ENCODE measurements at places on chromosomes 11 and 22. TPM values are rescaled to one million over a fixed set of nuclear protein-coding genes. Genes with fewer than 3 reads are reported as not detected.

DNA sequence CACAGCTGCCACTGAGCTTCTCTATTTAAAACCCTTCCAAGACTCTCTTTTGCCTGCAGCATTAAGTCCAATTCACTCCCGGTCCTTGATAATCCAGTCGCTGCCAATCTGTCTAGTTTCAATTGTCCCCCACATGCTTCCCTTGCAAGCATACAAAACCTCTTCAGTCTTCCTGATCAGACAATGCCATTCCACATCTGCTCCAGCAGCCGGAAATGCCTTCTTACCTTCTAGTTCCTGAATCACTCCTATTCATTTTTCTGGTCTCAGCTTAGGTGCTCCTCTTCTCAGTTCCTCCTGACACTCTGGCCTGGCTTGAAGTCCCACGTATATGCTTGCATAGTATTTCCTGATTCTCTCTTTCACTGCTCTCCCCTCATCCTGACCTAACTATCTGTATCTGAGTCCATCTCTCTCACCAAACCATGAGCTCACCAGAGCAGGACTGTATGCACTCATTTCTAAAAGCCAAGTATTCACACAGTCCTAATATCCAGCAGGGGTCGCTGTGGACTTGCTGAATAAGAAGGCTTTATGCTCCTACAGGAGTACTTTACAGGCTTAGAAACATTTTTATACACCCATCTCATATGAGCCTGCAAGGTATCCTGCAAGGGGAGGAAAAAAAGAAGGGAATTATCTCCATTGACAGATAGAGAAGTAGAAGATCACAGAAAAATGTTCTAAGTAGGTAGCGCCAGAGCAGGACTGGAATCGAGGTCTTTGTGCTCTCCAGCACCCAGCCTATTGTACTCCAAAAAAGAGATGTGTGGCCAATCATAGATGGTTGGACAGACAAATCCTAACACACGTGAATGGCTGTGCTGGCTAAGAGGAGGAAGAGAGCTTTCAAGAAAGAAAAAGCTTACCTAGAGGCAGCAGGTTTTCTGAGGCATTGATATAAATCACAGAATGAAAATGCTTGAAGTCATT, 19.2 kb downstream of the XRRA1 start:
- no peaks in the 10 kb centered on the region for H3K27me3 ChIP-seq
- no peak overlapping the region for H3K27ac ChIP-seq
- no peaks in the 10 kb centered on the region for H3K4me1 ChIP-seq
- peak; percentile 95 for DNase-seq
- H3K4me3 ChIP-seq = no peak overlapping the region
- H3K36me3 ChIP-seq = no peaks in the 10 kb centered on the region

DNA sequence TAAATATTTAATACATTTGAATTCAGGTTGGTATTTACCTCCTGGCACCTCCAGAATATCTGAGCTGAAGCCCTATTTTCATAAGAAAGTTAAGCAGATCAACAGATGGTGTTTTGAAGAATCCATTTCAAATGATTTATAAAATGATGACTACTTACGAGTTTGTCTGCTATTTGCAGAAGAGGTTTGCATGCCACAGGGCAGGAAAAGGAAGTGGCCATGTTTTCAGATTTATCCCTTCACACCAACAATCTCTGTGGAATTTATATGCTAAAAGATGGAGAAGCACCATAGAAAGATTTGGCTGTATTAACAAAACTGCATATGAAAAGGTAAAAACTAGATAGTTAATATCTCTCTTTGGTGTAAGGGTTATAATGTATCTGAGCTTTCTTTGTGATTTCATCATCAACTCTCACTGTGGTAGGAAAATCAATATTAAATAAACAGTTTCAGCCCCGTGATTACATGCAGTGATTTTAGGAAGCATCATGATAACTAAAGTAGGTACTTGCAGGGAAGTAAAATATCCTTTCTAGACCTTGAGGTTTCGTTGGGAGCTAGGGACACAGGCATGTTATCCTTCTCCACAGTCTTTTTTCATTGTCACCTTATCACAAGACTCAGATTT, 2.6 kb downstream of the BMAL1 start:
- H3K27ac ChIP-seq = no peak overlapping the region
- H3K4me3 ChIP-seq = no peak overlapping the region
- no peaks in the 10 kb centered on the region for H3K36me3 ChIP-seq
- peaks cover 7% of the 10 kb centered on the region for H3K4me1 ChIP-seq

PANX3 gene
- polyA plus RNA-seq = 0.25 TPM

- H3K36me3 ChIP-seq = no peaks in the 10 kb centered on the region
- no peak overlapping the region for H3K27ac ChIP-seq
- no peaks in the 10 kb centered on the region for H3K27me3 ChIP-seq
Observed at GRCh38 chr11:95522874-95523273, 266.7 kb downstream of the FAM76B start.

DNA sequence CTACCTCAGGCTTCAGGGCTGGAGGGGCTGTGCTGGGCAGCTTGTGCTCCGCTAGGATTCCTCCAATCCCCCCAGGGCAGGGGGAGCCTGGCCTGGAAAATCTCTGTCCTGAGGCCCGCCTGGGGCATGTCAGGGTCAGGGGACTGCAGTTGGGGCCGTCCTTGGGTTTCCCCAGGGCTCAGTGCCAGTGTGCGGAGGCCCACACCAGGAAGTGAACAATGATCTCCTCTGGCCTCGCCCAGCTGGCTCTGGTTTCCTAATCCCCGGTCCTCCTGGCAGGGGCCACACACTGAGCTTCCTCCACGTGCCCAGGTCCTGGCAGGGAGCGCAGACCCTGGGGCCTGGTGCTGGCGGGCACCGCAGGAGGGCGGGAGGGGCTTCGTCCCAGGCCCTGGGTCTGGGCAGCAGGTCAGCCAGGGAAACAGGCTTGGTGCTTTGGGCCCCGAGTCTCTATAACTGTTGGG, 1.4 kb upstream of the MUC2 start:
- H3K27me3 ChIP-seq = no peaks in the 10 kb centered on the region
- peak; percentile 61 for DNase-seq
- no peak overlapping the region for H3K27ac ChIP-seq
- H3K36me3 ChIP-seq = no peaks in the 10 kb centered on the region
- H3K4me3 ChIP-seq = no peak overlapping the region

- no peaks in the 10 kb centered on the region for H3K4me1 ChIP-seq
- H3K27ac ChIP-seq = peak overlapping the region; percentile 66
- no peak overlapping the region for H3K4me3 ChIP-seq
- no peaks in the 10 kb centered on the region for H3K36me3 ChIP-seq
Observed at GRCh38 chr22:28116219-28116673, 197.2 kb upstream of the PITPNB start.

DNA sequence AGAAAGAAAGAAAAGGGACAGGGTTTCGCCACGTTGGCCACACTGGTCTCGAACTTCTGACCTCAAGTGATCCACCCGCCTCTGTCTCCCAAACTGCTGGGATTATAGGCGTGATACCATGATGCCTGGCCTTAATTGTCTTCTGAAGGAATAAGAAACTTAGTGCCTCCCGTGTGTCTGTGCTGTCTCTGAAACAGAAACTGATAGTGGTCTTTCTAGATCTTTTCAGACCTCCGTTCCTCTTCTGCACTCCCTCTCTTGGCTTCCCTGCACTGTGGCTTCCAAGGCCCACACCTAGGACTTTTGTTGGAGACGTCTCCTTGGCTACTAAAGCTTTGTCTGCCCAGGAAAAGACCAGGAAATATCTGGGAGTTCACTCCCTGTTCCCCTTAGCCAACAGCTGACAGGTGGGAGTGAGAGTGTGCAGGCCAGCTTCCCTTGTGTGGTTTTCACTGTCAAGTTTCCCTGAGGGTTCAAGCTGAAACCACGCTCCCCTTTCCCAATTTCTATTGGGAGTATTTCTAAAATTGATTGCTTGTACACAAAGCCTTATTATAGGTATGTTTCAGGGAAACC, 10.1 kb upstream of the HTR3B start:
- H3K36me3 ChIP-seq = no peaks in the 10 kb centered on the region
- H3K4me1 ChIP-seq = no peaks in the 10 kb centered on the region
- H3K27ac ChIP-seq = no peak overlapping the region
- H3K27me3 ChIP-seq = no peaks in the 10 kb centered on the region
- H3K4me3 ChIP-seq = no peak overlapping the region

A4GALT gene
- polyA plus RNA-seq = 5.8 TPM

DNA sequence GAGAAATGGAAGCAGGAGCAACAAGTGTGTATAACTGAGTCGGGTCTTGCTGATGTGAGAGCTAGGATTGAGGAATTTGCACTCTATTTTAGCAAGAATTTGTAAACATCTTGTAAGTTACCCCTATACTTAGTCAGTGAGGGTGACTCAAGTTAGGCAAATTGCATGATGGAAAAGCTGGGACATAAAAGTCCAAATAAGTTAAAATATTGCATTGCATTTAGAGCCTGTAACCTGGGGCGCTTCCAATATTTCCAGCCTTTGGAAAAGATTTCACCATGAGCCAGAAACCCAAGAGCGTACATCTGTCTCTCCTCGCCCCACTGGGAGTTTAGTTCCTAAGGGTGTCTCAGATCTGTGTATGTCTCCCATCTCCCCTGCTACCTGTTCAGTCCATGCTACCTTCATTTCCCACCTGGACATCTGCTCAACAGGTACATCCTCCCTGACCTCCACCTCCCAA, 37.0 kb upstream of the ACCSL start:
- no peaks in the 10 kb centered on the region for H3K4me1 ChIP-seq
- no peak for DNase-seq
- H3K27ac ChIP-seq = no peak overlapping the region
- no peaks in the 10 kb centered on the region for H3K36me3 ChIP-seq
- H3K4me3 ChIP-seq = no peak overlapping the region
- H3K27me3 ChIP-seq = no peaks in the 10 kb centered on the region

GRCh38 chr11:44309478-44310205, at the start of gene ALX4:
ALX4 (minus strand) TSS chr11:44310139; CDS start chr11:44310062, 77 bp downstream.
- peaks cover 32% of the 10 kb centered on the region for H3K4me1 ChIP-seq
- H3K27ac ChIP-seq = peak within 1 kb of the TSS; percentile 79
- DNase-seq = peak; percentile 36
- no peaks in the 10 kb centered on the region for H3K36me3 ChIP-seq
- H3K4me3 ChIP-seq = peak within 1 kb of the TSS; percentile 36

DNA sequence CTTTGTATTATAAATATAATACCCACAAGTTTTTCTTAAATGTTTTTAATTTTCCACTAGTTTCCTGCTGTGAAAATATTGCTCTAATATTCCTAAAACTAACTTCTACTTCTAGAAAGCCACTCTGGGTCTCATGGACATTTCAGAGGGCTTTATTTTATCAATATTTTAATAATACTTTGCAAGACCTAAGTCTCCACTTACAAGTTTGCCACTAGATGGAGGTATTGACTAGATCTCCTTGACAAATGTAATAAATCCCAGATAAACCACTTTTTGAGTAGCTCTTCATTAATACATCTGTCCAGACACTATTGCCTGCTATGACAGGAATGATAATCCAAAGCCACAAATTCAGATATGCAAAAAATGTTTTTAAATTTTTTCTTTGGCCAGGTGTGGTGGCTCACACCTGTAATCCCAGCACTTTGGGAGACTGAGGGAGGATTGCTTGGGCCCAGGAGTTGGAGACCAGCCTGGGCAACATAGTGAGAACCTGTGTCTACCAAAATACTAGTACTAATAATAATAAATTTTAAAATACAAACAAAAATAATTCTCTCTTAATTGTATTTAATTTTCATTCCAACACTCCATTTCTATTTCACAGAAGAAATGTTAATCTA, 3.5 kb upstream of the ACAT1 start:
- peaks cover 6% of the 10 kb centered on the region for H3K4me1 ChIP-seq
- no peak overlapping the region for H3K4me3 ChIP-seq
- no peaks in the 10 kb centered on the region for H3K27me3 ChIP-seq
- H3K27ac ChIP-seq = no peak overlapping the region
- no peaks in the 10 kb centered on the region for H3K36me3 ChIP-seq
- DNase-seq = peak; percentile 47

DNA sequence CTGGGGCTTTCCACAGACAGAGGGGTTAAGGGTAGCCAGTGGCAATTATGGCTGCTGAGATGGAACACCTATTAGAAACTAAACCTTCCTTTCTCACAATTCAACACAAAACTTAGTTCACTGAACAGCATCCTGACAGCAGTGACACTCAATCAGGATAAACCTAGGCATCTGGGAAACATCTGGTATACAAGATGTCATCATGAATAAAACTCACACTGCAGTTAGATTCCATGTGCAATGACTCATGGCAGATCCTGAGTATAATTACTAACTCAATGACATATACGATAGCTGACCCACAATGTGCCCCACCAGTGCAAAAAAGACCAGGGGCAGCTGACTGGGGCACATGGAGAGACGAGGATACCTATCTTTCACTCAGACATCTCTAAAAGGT, 17.7 kb downstream of the RBFOX2 start:
- H3K27ac ChIP-seq = peak overlapping the region; percentile 43
- peaks cover 53% of the 10 kb centered on the region for H3K4me1 ChIP-seq
- H3K4me3 ChIP-seq = no peak overlapping the region
- no peaks in the 10 kb centered on the region for H3K27me3 ChIP-seq
- no peak for DNase-seq
- no peaks in the 10 kb centered on the region for H3K36me3 ChIP-seq

DNA sequence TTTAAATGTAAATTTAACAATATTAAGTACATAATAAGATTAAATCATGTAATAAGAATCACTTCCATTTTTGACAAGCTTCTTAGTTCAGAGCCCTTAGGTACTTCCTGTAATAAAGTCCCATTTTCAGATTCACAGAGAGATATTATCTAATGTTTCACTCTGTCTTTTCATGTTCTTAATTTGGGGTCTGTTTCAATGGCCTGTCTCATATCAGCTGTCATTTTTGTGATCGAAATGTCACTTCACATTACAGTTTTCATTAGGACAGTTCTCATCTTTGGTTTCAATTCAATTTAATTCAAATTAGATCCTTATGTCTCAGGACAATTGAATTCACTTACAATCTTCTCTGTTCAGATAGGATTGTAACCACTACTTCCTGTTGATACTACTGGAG, 22.6 kb upstream of the OLFML1 start:
- H3K27ac ChIP-seq = no peak overlapping the region
- no peaks in the 10 kb centered on the region for H3K4me1 ChIP-seq
- DNase-seq = no peak
- no peaks in the 10 kb centered on the region for H3K27me3 ChIP-seq
- H3K4me3 ChIP-seq = no peak overlapping the region

- no peak for DNase-seq
- H3K4me1 ChIP-seq = no peaks in the 10 kb centered on the region
- H3K27ac ChIP-seq = no peak overlapping the region
- H3K36me3 ChIP-seq = no peaks in the 10 kb centered on the region
- no peak overlapping the region for H3K4me3 ChIP-seq
Observed at GRCh38 chr11:98027652-98028051, 993.1 kb upstream of the CNTN5 start.

ASCL3 gene
- polyA plus RNA-seq = not detected
